ENCODE measurements at places on chromosomes 4 and X.

DNA sequence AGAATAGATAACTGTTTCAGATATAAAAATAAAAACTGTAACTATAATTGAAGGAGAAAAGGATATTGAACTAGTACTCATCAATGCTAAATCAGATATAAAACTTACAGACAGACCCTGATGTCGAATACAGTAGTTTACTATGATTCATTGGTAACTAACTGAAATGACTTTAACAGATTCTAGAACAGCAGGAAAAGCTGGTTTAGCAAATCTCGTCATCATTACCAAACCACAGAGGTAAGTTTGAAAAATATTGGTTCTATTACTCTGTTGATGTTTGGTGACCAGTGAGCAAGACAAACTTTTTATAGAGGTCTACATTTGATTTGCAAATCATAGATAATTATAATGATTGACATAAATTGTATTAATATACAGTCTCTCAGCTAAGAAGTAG lies 551.4 kb upstream of the ADGRL3 start:
- DNase-seq = no peak

DNA sequence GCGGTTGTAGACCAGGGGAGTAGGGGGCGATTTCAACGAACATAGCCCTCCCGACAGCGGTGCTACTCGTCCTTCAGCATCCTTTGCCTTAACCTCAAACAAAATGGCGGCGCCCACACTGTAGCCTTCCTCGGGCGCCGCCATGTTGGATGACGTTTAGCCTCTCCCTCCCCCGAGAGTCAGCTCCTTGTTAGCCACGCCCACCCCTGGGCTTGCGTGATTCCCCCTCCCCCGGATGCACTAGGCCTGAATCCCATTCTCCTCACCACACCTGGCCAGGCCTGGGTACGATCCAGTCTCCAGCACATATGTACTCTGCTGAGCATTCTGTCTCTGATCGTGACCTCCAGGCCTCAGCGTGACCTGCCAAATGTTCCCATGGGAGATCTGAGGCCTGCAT lies 49.0 kb upstream of the ZNF157 start:
- DNase-seq = peak; percentile 59

GRCh38 chrX:35800474-35800873 lies 2.3 kb downstream of the MAGEB16 start:
- no peak for DNase-seq

DNA sequence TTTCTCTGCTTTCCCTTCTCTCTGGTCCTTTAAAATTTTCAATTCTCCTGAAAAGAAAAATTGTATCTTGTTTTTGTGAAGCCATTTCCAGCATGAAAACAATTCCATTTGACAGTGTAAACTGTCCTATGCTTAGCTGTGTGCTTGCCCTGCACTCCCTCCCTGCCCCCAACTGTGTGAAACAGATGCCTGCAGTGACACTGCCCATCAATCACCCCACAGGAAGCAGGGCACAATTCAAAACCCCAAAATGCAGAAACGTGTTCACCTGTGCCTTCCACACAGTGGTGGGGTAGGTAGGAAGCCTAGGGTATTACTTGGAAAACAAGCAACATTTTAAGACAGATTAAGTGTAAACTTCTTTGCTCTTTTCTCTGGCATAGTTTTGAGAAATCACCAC lies 6.2 kb upstream of the FHDC1 start:
- DNase-seq = no peak

GRCh38 chr4:21692241-21692640 lies 256.3 kb downstream of the KCNIP4 start:
- DNase-seq = no peak

GRCh38 chr4:111748157-111748556 lies 397.1 kb upstream of the FAM241A start:
- no peak for DNase-seq

DNA sequence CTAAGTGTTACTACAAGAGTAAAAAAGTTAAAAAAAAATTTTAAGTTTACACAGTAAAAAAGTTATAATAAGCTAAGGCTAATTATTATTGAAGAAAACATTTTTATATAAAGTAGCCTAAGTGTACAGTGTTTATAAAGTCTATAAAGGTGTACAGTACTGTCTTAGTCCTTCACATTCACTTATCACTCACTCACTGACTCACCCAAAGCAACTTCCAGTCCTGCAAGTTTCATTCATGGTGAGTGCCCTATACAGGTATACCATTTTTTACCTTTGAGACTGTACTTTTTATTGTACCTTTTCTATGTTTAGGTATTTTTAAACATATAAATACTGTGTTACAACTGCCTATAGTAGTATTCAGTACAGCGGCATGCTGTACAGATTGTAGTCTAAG lies 74.2 kb downstream of the TMEM165 start:
- no peak for DNase-seq

DNA sequence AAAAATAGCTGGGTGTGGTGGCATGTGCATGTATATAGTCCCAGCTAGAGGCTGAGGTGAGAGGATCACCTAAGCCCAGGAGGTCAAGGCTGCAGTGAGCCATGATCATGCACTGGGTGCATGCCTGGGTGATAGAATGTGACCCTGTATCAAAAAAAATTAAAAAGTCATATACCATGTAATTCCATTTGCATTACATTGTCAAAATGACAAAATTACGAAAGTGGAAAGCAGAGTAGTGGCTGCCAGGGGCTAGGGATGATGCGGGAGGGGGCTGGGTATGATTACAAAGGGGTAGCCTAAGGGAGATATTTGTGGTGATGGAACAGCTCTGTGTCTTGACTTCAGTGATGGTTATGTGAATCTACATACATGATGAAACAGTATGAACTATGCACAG lies 97.8 kb downstream of the KDR start:
- no peak for DNase-seq

DNA sequence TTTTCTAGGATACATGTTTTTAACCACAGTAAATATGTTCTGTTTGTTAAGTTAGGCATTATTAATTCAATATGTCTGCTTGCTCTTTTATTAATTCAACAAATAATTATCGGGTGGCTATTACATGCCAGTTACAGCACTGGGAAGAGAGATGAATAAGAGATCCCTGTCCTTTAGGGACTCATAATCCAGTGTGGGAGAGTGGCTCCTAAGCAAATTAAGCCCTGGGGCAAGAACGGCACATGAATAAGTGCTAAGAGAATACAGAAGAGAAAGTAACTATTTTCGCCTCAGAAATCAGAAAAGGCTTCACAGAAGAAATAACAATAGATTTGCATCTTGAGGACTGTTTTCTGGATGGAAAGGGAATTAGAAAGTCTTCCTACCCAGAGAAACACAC lies 236.7 kb downstream of the NR3C2 start:
- DNase-seq = no peak

DNA sequence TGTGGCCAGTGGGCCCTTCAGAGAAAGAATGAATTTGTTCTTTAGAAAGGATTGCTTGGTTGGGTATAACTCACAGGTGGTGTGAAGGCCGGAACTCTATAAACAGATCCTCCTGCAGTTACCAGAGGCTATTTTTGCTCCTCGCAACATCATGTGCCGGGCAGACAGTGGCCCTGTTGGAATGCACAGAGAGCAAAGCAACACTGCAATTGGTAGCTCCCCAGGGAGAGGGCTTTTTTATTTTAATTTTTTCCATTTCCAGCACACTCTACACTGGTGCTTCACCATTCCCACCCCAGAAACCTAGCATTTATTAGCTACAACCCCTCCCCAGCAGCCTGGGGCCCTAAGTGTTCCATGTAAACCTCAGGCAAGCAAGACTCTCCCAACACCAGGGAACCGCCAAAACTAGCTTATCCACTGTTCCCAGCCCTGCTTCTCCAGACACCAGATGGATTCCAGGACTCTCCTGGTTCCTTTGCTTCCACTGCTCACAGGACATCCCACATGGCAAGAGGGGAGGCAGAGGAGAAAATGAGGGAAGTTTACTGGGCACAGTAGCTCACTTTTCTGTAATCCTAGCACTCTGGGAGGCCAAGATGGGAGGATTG lies 75.1 kb upstream of the TMEM164 start:
- DNase-seq = no peak

DNA sequence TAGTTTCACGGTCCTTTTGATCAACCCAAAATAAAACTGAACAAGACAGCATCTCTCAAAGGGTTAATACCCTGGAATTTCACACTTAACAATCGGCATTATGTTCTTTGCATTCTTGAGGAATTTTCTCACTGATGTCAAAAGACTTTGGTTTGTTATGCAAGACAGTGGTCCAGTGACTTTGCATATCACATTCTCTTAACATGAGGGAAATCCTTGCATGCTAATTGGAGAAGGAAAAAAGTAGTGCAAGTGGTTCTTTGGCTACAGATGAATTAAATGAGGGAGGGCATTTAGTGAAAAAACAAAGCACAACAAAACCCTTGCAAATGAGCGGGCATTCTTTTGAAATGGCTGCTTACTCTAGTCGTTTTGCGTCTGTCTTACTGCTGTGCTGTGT lies 105.1 kb upstream of the LIMCH1 start:
- DNase-seq = no peak

GRCh38 chr4:35238793-35239192 lies 1005.5 kb downstream of the ARAP2 start:
- DNase-seq = no peak

DNA sequence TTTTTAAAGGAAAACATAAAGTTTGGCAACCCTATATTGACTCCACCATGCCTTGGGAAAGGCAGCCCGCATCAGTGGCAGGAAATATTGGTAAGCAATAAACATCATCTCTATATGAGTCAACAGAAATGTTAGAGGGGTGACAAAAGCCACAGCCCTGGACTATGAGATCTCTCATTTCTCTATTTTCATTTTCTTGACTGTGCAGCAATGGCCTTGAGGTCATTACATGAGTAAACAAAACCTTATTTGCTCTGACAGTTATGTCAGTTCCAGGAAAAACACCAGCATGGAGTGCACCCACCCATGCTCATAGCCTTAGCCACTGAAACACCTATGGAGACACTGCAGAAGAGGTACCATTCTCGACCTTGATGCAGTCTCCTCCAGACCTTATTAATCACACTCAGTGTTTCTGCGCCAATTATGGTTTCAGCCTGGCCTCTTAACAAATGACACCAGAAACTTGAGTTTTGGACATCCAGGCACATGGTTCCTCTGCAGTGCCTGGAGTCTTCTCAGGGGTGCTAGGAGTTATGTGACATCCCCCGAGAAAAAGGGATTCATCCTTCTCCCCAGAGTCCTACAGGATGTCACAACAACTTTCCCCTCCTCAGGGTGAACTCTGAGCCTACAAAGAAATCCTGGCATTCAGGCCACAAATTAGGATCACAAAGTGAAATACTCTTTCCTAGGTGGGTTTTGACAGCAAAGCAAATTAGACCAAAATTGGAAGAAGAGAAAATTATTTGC lies 16.0 kb upstream of the HPGD start:
- no peak for DNase-seq

DNA sequence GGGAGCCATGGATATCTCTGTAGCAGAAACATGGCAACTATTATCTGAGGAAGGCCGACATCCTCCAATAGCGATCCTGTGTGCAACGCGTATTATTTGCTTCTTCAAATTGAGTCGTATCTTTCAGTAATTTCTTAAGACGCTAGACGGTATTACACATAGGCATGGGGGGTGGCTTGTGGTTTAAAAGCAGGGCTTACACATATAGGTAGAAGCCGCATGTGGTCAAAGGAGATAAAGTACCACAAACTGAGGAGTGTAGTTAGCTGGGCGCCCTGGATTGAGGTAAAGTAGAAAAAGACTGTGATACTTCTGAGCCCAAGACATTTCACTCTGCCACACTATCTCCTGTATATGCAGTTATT lies 94.6 kb downstream of the SORBS2 start:
- DNase-seq = no peak

DNA sequence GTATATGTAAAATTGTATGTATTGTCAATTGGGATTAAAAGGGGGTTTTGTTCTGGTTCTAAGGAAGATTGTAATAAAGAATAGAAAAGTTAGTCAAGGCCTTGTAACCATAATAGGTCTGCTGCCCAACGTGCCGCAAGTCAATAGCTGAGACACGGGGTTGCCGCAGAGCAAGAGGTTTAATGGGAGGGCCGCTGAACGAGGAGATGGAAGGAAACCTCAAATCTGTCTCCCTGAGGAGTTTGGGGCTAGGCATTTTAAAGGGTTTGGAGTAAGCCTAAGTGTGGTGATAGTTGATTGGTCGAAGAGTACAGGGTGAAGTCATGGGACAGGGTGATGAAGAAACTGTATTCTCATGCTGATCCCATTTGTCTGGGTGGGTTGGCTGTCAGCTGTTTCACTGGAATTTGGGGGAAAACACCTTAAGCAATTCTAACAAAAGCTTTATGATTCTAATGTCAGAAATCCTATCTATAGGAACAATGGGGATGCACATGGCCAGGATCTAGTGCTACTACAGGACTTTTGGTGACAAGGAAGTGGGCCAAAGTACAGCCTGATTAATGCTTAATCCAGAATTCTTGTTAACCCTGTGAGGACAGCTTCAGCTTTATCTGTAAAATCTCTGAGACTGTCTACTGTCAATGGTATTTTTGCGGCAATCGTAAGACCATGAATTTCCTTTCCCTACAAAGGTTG lies 86.9 kb downstream of the RELL1 start:
- DNase-seq = no peak

DNA sequence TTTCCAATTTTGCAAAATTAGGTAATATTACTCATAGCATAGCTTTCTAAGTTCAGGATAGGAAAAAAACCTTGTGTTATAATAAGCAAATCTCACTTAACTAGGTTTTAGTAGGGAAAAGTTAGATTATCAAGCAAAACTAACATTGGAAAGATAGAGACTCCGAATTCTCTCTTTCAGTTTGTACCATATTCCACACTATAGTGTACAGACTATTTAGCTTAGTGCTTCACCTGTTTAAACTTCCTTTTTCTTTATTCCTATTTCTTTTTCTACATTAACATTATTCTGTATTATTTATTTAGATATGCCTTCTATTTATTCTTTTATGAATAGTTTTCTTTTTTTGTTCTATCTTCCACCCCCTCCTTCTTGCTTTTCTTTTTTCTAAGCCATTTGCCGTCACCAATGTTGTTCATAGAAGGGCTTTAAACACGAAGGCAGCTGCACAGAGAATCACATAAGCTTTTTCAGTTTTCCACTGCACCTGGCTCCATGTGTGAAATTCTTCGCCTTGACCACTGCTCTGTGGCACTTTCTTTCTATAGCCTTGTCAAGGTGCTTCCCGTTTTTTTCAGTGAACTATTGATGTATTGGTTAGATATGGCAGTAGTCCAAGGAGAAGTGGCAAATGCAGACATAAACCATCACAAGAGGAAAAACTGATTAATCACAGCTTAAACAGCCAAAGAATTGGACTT lies 8.5 kb downstream of the PCDH10 start:
- DNase-seq = no peak

DNA sequence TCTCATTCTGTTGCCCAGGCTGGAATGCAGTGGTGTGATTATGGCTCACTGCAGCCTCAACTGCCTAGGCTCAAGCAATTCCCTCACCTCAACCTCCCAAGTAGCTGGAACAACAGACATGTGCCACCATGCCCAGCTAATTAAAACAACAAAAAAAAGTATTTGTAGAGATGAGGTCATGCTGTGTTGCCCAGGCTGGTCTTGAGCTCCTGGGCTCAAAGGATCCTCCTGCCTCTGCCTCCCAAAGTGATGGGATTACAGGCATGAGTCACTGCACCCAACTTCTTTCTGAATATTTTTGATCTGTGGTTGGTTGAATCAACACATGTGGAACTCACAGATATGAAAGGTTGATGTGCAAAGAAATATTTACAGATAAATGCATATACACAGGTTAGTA lies 18.5 kb upstream of the SEPTIN11 start:
- DNase-seq = no peak

- DNase-seq = no peak
These were observed 207.1 kb upstream of the PCDH18 start for GRCh38 chr4:137739391-137739790.

GRCh38 chr4:183670960-183671555 lies 12.0 kb downstream of the TRAPPC11 start:
- DNase-seq = no peak

- no peak for DNase-seq
These were observed 26.7 kb upstream of the CXCL8 start for GRCh38 chr4:73713650-73714049.
